ENCODE measurements at places on chromosomes 12 and 14.
A peak's percentile ranks its signal among the peaks of the same experiment; 100 is the strongest.

- DNase-seq = no peak
These were observed 5.0 kb upstream of the NPAS3 start for GRCh38 chr14:32933629-32934072.

DNA sequence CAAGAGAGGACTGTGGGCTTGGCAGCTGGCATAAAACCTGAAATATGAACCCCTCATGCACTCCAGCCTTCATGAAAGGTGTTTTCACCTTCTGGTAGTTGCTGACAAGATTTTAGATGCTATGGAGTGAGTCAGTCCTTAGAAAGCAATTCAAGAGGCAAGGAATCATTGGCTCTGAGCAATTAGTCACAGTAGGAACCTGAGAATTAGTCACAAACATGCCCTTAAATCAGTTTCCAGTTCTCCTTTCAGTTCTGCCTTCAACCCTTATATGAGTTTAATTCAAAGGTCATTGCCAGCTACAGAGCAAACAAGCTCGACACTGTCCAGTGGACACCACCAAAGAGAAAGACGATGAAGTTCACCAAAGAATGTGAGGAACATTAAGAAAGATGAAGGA, 472.3 kb downstream of the GLT1D1 start:
- no peak for DNase-seq

GRCh38 chr12:52263761-52264434, 10.5 kb upstream of the KRT86 start:
- DNase-seq = no peak

DNA sequence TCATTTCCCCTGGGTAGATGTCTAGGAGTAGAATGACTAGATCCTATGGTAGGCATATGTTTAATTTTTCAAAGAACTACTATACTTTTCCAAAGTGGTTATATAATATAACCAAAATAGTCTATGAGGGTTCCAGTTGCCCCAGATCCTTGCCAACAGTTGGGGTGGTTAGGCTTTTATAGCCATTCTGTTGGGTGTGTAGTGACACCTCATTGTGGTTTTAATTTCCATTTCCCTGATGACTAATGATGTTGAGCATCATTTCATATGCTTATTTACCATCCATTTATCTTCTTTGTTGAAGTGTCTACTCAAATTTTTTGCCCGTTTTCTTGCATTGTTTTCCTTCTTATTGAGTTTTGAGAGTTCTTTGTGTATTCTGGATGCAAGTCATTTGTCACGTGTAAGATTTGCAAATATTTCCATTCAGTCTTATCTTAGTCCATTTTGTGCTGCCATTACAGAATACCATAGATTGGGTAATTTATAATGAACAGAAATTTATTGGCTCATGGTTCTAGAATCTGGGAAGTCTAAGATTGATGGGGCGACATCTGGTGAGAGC, 4.7 kb downstream of the SYNE2 start:
- DNase-seq = peak; percentile 78

GRCh38 chr14:100488057-100488456, 99.2 kb downstream of the BEGAIN start:
- no peak for DNase-seq
